HEK293T (cell line): ENCODE measurements at places on chromosomes 7 and 10.

GRCh38 chr10:95694665-95695064 is 938 bp upstream of the TCTN3 start:
- no peak for DNase-seq

DNA sequence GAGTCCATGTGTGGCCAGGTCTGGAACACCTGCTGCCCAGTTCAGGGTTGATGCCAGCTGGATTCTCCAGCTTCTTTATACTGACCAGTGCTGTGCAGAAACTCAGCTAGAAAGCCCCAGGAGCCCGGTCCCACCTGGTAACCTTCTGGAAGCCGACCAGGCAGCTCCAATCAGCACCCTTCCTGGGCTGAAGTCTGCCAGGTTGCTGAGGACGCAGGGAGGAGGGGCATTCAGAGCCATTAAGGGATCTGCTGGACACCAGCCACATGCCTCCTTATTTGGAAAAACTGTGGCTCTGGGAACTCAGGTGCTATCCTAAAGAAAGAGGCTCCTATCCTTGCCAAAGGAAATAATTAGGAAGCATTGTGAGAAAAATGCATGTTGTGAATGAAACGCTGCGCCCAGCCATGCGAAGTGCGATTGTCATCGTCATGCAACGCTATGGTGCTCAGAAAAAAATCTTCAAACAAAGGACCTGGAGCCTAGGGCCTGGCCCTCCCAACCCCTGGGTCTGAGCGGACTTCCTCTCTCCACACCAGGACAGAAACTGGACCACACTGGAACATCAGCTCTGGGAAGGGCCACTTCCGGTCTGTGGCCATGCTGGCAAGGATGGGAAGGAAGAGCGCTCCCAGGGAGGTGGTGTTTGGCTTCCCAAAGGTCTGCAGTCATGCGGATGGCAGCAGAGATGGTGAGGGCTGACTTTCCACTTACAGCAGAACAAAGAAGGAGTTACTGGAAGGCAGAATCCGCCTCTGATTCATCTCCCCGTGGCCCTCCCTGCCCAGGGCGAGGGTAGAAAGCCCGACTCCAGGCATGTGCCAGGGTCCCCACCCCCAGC is 90.1 kb downstream of the FAM53B start:
- DNase-seq = no peak

- no peak for DNase-seq
Observed at GRCh38 chr7:52261057-52261456, 774.4 kb upstream of the POM121L12 start.

DNA sequence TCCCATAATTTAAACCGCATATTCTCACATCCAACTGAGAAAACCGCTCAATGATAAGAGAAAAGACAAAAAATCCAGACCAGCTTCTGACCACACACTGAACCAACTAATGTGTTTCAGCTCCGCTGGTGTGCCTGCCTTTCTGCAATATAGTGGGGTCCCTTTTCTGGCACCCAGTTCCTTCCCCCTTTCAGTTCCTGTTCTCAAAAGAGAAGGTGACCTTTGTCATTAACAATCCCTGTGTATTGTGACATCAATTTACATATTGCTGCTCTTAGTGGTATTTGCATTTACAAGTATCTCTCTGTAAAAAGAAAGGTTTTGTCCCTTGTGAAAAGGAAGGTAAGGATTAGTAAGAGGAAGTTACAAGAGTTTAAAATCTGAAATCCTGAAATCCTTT is 1.4 kb downstream of the PPP1R17 start:
- no peak for DNase-seq

DNA sequence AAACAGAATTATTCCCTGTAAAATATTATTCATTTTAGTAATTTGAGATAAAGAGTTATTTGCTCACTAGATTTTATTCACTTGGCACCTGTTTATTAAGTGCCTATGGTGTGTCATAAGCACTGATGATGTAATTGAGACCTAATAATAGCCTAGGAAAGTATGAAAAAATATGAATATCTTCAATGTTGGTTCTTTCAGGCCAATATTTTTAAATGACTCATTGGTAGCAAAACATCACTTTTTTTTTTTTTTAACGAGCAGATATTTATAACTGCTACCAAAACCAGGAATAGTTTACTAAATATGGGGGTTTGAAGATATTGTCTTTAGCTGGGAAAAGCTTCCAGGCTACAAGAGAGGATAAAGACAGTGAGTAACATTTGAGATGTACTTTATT is 228.0 kb downstream of the PRKG1 start:
- DNase-seq = no peak

DNA sequence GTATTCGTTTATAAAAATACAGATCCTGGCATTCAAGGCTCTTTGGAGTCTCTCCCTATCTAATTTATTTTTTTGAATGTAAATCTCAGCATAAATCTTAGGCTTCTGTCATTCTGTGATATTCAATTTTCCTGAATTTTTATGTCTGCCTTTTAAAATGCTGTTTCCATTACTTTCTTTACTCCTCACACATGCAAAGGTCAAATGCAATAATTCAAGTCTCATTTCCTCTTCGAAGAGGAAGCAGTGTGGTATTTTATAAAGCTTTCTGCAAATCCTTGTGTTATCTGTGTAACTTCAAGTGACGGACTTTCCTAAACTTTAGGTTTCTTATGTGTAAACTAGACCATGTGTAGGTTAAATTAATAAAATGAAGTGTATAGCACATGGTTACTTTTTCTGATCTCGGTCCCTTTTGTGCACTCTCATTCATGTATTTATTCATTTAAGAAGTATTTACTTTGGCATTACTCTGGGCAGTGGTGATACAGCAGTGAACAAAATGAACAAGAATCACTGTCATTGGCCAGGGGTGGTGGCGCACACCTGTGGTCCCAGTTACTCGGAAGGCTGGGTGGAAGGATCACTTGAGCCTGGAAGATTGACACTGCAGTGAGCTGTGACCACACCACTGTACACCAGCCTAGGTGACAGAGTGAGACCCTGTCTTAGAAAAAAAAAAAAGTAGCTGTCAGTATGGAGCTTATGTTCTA is 332.2 kb downstream of the EXOC4 start:
- DNase-seq = no peak

- DNase-seq = no peak
Observed at GRCh38 chr7:117777335-117778142, 95.7 kb downstream of the CTTNBP2 start.

GRCh38 chr10:70174058-70174741 is 3.9 kb upstream of the SAR1A start:
- DNase-seq = no peak

GRCh38 chr10:6748029-6748428 is 168.0 kb upstream of the PRKCQ start:
- DNase-seq = no peak

GRCh38 chr7:12866207-12866606 is 178.8 kb downstream of the ARL4A start:
- no peak for DNase-seq

GRCh38 chr7:31476073-31476745 is 37.7 kb upstream of the ITPRID1 start:
- DNase-seq = no peak

- no peak for DNase-seq
Observed at GRCh38 chr10:33100781-33101391, 142.9 kb upstream of the ITGB1 start.

- no peak for DNase-seq
Observed at GRCh38 chr10:96440361-96441292, 73.1 kb downstream of the TLL2 start.

- DNase-seq = no peak
Observed at GRCh38 chr10:14820010-14820774, 17.6 kb downstream of the CDNF start.

DNA sequence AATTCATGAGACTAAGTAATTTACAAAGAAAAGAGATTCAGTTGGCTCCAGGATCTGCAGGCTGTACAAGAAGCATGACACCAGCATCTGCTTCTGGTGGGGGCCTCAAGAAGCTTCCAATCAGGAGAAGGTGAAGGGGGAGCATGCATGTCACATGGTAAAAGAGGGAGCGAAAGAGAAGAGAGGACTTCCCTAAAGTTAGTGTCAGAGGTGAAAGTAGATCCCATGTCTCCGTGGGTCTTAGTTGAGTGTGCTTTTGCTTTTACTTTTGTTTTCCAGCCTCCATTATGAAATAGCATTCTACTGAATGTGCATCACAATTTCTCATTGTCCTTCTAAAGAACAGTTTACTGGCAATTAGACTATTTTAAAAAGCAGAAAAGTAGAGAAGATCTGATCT is 213.6 kb upstream of the FZD1 start:
- DNase-seq = no peak

DNA sequence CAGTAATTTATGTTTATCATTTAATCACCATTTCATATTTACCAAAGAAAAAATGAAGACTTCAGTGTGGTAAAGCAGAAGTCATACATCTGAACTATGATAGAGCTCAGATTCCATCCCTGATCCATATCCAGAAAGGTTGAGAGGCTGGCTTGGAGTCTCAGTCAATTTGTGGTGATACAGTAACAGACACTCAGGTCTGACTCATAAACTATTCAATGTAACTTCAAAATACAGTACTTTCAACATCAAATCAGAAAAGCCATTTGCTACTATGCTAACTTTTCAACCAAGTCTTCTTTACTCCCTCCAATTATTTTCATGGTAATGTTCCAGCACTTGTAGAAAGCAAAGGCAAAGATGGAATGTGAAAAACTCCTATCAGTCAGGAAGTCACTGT is 190.4 kb downstream of the HDAC9 start:
- DNase-seq = no peak

DNA sequence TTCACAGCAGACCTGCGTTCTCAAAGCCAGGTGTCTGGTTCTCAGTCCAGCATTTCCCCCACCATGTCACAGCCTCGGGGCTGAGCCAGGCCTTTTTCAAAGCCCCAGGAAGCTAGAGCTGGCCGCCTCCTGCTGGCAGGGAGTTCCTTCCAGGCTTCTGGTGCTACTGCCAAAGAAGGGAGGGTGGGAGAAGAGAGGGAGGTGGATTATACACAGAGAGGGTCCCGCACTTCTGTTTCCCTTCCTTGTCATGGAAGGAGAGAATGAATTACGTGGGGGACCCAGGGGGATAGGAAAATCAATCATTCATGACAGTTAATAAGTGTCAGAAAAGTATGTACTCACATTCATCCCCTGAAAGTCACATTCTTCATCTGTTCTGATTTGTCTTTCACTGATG is 600 bp upstream of the LGI1 start:
- peak; percentile 58 for DNase-seq
